KBM-7 (cell line): ENCODE measurements at places on chromosomes 6 and 20.

- DNase-seq, result no peak
Measured at GRCh38 chr6:117919275-117919674, 12.2 kb downstream of the SLC35F1 start.

DNA sequence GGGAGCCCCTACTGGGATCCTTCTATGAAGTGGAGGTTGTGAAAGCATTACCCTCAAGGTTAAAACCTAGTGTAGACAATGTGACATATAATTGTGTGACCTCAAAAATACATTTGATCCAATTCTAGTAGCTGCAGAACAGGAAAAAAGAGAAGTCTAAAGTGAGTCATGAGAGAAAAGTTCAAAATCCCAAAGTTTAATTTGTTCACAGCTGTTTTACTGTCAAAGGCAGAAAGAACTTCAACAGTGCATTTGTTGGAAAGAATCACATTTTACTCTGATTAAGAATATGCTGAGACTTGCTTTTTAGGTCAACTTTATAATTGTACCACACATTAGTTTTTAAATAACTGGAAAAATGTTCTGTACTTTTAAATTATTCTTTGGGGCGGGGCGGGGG is 1027.4 kb upstream of the FLRT3 start:
- DNase-seq, result no peak

DNA sequence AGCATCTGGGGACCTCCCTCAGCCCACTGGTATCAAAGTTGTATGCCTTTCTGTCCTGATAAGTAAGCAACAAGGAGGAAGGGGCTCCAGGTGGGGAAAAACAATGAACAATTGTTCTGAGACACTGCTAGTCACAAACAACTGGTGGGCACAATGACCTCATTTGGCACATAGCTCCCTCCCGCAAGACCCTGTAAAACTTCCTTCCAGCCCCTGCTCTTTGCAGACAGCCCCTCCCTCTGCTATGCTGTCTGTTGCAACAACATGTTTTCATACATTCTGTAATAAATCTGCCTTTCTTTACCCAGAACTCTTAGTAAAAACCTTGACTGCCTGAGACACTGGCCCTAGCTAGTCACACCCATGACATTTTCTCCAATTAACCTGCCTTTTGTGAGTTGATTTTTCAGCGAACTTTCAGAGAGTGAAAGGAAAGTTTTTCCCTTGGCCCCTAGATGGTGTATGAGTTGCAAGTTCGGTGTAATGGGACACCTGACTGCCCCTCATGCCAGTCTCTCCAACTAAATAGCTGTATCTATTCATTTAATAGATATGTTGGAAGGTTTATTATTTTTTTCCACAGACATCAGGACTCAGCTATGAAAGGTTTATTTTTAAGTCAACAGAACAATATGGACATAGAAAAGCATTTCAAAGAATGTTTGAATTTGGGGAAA is 142.3 kb upstream of the SLC22A16 start:
- peak; percentile 25 for DNase-seq

GRCh38 chr20:34060970-34061369 is 51.1 kb downstream of the EIF2S2 start:
- no peak for DNase-seq

DNA sequence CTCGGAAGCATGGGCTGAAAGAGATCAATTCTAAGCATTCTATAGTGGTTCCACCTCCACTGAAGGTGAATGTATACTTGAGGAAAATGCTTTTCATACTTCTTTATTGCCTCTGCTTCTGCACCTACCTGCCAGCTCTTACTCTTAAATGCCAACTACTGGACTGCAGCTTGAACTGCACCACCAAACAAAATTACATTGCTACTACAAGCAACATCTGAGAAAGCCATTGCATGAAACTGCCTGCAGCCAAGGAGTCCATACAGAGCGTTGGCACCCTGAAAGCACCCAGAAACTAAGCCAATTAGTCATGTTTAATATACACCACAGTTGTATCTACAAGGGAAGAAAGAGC is 440.9 kb downstream of the BTBD3 start:
- no peak for DNase-seq

DNA sequence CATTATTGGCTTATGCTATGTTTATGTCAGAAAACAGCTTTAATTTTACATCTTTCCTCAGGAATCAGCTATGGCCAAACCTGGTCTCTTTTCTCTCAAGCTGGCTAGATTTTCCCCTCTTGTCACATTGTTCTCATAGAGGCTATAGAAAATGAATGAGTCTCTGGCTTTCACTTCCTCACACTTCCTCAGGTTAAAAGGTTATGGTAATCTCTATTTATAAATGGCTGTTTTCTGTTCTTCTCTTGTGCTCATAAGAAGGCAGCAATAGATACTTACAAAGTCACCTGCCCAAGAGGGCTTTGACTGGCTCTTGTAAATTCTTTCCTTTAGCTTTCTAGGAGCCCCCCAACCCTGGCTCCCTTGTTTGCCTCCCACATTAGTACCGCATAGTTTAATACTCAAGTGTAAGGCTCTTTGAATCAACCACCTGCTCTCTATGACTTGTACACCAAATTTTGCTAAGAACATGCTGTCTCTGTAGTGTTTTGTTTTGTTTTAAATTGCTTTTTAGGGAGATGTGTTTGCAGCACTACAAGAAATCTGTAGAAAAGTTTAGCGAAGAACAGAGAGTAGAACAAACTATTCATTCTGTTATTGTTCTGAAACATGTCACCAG is 897.4 kb upstream of the CITED2 start:
- DNase-seq, result no peak

DNA sequence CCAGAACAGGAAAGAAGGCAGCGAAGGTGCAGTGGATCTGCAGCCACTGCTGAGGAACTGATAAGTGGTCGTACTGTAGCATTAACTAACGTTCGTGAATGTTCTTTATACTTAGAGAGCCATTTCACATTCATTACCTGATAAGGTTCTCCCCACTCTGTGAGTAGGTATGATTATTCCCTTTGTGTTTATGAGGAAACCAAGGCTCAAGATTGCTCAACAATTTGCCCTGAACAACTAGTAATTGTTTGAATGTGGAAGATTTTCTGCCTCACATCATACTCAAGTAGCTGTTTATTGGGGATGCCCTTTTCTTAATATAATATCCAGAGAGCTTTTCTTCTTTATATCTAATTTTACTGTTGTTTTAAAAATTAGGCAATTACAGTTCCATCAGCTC is 24.9 kb upstream of the ELOVL5 start:
- DNase-seq, result no peak

DNA sequence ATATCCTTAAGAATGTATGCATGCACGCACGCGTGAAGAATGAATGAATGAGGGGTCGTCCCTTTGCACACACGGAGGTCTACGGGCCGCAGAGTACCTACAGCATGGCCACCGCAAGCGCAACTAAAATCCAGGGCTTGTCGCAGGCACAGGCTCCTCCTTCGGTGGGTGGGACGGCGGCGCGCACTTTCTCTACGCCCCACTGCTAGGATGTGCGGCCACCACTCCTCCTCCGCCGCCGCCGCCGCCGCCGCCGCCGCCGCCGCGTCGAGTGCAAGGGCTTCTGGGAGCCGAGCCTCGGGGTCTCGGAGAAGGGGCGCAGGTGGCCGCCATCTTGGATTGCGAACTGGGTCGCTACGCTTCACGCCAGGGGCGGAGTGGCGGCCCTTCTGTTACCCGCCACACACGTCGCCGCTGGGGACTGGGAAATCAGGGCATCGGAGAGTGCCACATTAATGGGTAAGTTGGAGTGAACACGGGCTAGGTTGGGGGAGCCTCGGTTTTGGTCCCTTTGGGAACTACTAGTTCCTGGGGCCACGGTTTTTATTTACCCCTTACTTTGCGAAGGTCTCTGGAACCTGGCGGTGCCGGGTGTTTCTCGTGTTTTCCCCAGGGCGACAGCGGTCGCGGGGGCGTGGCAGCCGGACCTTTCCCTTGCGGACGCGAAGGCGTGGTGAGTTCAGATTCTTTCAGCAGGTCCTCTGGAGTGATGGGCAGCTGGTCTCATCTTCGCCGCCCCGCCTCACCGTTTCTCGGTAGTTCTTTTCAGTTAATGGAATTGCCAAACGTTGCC is at the start of gene KPNA5:
Gene KPNA5 (plus strand): TSS at position 332 of the 793 bp plus-strand sequence. CDS start 124 bp downstream, at position 456.
- peak; percentile 96 for DNase-seq

DNA sequence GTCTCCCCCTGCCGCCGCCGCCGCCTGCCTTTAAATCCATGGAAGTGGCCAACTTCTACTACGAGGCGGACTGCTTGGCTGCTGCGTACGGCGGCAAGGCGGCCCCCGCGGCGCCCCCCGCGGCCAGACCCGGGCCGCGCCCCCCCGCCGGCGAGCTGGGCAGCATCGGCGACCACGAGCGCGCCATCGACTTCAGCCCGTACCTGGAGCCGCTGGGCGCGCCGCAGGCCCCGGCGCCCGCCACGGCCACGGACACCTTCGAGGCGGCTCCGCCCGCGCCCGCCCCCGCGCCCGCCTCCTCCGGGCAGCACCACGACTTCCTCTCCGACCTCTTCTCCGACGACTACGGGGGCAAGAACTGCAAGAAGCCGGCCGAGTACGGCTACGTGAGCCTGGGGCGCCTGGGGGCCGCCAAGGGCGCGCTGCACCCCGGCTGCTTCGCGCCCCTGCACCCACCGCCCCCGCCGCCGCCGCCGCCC is 474 bp downstream of the CEBPB start:
- no peak for DNase-seq

GRCh38 chr6:111661541-111662061 is 55.9 kb upstream of the TRAF3IP2 start:
- no peak for DNase-seq

GRCh38 chr6:106572875-106573585 is 56.3 kb downstream of the RTN4IP1 start:
- DNase-seq, result no peak

DNA sequence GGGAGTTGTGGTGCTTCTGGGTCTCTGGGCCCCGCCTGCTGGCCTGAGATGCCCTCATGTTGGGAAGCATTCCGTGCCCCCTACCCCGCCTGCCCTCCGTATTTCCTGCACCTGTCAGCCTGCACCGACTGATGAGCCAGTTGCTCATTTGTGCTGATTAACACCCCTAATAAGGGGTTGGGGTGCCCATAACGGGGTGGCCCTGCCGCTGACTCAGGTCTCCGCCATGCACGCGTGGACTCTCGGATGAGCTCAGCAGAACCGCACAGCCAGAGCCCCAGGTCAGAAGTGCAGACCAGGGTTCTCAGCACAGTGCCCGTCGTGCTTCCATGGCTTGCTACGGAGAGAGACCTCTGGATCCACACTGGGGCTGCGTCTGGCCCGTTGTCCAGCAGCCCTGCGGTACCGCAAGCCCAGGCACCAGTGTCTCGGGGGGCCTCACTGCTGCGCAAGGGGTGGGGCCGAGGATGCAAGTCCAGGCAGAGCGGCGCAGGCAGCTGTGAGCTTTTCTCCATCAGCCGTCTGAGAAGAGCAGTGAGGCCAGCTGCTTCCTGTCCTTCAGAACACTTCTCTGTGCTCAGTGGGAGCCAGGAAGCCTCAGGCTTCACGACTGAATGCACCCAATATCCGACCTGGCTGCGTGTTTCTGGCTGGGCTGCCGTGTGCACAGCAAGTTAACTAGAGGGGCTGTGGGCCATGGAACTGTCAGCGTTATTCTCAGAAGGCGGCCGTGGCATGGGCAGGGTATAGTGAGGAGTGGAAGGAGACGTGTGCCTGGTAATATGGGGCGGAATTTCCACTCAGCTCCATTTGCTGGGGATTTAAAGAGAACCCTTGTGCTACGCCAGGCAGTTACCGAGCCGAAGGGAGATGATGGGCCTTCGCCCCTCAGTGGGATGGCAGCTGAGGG is 18.6 kb downstream of the MTG2 start:
- DNase-seq, result peak; percentile 91

DNA sequence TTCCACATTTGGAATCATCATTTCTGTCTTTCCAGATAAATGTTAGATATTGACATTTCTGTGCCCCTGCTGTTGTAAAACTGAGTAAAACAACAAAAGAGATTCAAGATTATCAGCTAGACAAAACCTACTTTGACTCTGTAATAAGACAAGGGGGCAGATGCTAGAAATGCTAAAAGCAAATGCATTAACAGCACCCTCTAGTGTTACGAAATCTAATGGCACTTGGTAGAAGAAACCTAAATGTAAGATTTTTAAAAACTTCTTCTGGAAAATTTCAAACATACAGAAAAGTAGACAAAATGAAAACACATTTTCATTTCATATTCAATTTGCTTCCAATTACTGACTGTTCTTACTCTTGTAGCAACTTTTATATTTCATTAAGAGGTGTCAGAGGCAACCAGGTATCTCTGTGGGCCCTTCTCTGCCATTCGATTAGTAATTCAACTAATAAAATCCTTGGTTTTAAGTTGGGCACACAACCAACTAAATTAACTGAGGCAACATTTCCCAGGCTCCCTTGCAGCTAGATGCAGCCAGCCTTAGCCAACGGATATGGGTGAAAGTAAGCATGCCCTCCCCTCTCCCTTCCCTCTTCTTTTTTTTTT is 45.0 kb downstream of the SLC23A2 start:
- DNase-seq, result peak; percentile 68

DNA sequence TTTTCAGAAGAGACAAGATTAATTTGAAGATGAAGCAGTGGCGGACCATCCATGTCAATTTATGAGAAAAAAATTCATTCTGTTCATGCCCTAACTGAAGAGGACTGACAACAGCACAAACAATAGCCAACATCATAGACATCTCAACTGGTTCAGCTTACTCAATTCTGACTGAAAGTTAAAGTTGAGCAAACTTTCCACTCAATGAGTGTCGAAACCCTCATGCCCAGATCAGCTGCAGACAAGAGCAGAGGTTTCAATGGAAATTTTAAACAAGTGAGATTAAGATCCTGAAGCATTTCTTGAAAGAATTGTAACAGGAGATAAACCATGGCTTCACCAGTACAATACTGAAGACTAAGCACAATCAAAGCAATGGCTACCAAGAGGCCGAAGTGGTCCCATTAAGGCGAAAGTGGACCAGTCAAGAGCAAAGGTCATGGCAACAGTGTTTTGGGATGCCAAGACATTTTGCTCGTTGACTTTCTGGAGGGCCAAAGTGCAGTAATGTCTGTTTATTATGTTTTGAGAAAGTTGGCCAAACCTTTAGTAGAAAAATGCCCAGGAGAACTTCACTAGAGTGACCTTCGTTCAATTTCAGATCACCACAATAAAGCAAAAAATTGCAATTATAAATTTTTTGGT is 6.1 kb upstream of the SFT2D1 start:
- no peak for DNase-seq

DNA sequence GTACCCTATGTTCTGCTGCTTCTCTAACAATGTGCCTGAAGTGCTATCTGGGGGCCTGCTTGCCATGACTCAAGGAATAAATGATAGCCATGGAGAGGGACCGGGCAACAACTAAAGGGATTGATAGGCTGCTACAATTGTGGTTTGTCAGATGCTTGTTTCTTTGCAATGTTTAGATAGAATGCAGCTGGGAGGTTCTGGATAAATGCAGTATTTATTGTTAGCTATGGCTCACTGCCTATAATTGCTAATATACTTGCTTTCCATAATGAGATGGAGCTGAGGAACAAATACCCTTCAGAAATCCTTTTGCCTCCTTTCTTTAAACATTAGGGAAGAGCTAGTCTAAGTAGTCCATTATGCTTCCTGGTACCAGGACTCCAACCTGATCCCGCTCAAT is 575.2 kb upstream of the SYNCRIP start:
- DNase-seq, result no peak

- no peak for DNase-seq
Measured at GRCh38 chr6:46735720-46736031, 501 bp upstream of the PLA2G7 start.

GRCh38 chr6:167047554-167047953 is 48.4 kb downstream of the CEP43 start:
- DNase-seq, result peak; percentile 78

- no peak for DNase-seq
Measured at GRCh38 chr6:26270486-26270861, 94.5 kb upstream of the BTN3A2 start.

- peak; percentile 36 for DNase-seq
Measured at GRCh38 chr6:52595000-52595795, 18.3 kb upstream of the TRAM2 start.
